Stimulated activated CD8-positive, alpha-beta memory T cell treated with anti-CD3 and anti-CD28 coated beads, Interleukin-2, amount 100 ng/mL, for 1 hour (primary cell): ENCODE measurements at places on chromosomes 5 and 9.

DNA sequence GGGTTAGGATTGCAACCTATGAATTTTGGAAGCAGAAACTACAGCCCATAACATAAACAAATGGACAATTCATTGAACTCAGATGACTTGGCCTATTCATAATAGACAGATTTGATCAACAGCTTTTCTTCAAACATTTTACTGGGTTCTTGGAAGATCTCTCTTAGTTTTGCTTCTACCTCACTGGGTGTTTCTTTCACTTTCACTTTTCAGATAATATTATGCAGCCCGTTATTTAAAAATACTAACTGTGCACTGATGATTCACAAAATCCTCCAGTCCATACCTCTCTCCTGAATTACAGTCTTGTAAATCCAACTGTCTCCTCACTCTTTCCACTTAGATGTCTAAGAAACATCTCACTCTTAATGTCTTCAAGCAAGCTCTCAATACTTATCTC is 183.5 kb upstream of the IRX1 start:
- DNase-seq = no peak

GRCh38 chr5:115170929-115171510 is 1.3 kb upstream of the TRIM36 start:
- no peak for DNase-seq

DNA sequence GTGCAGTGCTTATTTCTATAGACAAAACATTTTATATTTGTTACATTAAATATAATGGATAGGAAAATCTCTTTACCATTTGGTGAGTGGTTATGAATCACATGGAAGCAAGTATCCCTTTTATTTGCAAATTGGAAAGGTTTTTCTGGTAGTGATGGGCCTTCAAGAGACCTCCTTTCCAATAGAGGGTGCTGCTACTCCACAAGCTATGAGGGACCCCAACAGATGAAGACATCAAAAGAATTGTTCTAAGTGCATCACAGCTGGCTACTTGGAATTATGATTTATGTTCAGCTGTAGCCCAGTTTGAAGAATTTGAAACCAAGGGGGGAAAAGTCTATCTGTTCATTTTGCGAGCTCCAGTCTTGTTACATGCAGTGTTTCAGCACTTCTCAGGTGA is 493.7 kb upstream of the SGCD start:
- no peak for DNase-seq

DNA sequence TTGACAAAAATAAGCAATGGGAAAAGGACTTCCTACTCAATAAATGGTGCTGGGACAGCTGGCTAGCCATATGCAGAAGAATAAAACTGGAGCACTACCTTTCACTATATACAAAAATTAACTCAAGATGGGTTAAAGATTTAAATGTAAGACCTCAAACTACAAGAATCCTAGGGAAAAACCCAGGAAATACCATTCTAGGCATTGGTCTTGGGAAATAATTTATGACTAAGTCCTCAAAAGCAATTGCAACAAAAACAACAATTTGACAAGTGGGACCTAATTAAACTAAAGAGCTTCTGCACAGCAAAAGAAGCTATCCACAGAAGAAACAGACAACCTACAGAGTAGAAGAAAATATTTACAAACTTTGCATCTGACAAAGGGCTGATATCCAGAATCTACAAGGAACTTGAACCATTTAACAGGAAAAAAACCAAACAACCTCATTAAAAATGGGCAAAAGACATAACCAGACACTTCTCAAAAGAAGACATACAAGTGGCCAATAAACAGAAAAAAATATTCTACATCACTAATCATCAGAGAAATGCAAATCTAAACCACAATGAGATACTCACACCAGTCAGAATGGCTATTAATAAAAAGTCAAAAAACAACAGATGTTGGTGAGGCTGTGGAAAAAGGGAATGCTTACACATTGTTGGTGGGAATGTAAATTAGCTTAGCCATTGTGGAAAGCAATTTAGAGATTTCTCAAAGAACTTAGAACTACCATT is 75.2 kb upstream of the CPEB4 start:
- DNase-seq = no peak

DNA sequence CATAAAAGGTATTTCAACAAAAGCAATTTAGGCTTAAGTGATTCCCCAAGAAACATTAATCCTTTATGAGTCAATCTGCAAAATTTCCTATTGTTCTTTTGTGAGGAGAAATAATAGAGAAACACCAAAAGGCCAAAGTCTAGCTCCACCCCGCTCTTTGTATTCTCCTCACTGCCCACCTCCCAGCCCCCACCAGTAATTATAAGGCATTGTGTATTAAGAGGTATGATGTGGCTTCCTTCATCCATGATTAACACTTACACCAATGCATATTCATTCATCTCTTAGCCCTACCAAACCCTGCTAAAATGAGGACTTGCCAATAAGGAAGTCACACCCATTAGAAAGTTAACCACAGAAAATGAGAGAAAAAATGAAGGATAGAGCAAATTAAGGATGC is 105.3 kb upstream of the SPATA31D4 start:
- no peak for DNase-seq

DNA sequence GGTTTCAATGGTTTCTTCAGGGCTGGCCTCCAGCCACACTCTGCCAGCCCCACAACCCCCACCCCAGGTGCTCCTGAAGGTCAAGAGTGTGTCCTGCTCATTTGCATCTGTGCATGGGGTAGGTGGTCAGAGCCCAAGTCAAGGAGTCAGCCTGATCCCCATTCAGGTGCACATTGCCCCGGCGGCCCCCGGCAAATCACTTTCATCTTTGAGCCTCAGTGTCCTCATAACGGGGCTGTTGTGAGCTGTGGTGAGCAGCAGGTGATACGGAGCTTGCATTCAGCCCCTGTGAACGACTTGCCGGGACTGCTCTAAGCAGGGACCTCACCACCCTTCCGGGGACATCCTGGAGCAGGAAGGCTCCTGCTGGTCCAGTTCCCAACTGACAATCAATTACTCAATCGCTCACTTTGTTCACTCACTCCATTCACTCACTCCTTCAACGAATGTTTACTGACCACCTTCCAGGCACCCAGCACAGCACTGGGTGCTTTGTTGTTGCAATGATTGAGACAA is 93.2 kb upstream of the CPEB4 start:
- DNase-seq = no peak

GRCh38 chr9:6641056-6641455 is 4.5 kb downstream of the GLDC start:
- no peak for DNase-seq

- DNase-seq = no peak
Measured at GRCh38 chr9:70859694-70860093, 261.7 kb downstream of the TRPM3 start.

- no peak for DNase-seq
Measured at GRCh38 chr5:173025651-173026050, 30.5 kb upstream of the CREBRF start.

GRCh38 chr9:20844916-20845315 is 160.9 kb downstream of the FOCAD start:
- no peak for DNase-seq

DNA sequence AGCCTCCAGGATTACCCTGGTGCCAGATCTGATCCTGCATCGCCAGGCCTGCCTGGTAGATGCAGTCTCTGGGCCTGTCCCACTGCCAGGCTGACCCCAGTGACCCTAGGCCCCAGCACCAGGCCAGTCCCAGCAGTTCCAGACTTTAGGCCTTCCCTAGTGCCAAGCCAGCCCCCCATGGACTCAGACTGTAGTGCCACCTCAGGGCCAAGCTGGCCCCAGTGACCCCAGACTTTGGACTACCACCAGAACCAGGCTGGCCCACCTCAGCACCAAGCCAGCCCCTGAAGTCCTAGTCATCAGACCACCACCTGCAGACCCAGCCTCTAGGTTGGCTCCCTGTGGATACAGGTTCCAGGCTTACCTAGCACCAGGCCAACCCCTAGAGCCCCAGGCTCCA is 142.5 kb downstream of the PJA2 start:
- DNase-seq = no peak

GRCh38 chr9:33762343-33762742 is 33.0 kb upstream of the PRSS3 start:
- DNase-seq = no peak

- DNase-seq = no peak
Measured at GRCh38 chr9:131181091-131181681, 55.8 kb downstream of the NUP214 start.

GRCh38 chr5:10387690-10388089 is 34.2 kb downstream of the MARCHF6 start:
- no peak for DNase-seq
